ENCODE measurements at places on chromosomes 4 and X. TPM values are rescaled to one million over a fixed set of nuclear protein-coding genes. Genes with fewer than 3 reads are reported as not detected.
A peak's percentile ranks its signal among the peaks of the same experiment; 100 is the strongest.

DNA sequence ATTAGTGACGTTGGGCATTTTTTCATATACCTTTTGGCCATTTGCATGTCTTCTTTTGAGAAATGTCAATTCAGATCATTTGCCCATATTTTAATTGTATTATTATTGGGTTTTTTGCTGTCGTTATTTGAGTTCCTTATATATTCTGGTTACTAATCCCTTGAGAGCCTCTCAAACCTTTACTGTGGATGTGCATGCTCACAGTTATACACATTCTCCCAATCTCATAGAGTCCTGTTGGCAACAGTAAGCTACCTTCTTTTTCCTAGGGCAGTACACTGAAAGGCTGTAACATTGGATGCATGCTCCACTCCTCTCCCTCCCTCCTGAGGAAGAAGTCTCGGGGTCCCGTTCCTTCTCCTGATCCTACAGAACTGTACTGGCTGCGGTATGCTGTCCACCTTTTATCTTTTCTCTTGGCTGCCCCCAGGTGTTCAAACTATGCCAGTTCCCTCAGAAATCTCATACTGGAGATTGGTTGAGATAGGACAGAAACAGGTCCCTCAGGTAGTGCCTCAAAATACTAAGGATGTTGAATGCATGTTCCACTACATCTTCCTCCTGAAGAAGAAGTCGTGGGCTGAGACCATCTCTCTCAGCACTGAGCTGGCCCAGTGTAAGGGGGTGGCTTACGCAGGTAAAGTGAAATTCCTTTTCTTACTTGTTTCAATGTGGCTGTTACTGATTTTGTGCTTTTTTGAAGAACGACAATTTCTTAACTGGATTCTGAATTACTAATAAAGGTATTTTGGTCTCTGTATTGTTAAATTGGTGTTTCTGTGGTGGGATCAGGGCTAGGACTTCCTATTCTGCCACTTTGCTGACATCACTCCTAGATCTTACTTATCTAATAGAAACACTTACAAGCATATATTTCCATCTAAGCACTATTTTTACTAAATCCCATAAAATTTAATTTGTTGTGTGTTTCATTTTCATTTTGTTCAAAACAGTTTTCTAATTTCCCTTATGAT is 145.4 kb upstream of the HUWE1 start:
- no peaks in the 10 kb centered on the region for H3K27me3 ChIP-seq
- H3K36me3 ChIP-seq = no peaks in the 10 kb centered on the region
- peak; percentile 42 for DNase-seq
- no peak overlapping the region for H3K4me3 ChIP-seq
- H3K27ac ChIP-seq = no peak overlapping the region
- no peaks in the 10 kb centered on the region for H3K4me1 ChIP-seq

Gene UGT2B15
- not detected for total RNA-seq

GRCh38 chrX:103442536-103442901 is 66.2 kb downstream of the BEX3 start:
- no peaks in the 10 kb centered on the region for H3K27me3 ChIP-seq
- H3K27ac ChIP-seq = peak overlapping the region; percentile 15
- H3K4me1 ChIP-seq = no peaks in the 10 kb centered on the region
- DNase-seq = peak; percentile 47
- no peak overlapping the region for H3K4me3 ChIP-seq

GRCh38 chr4:187422655-187423054 is 572.9 kb upstream of the ZFP42 start:
- H3K36me3 ChIP-seq = no peaks in the 10 kb centered on the region
- H3K4me3 ChIP-seq = no peak overlapping the region
- H3K27ac ChIP-seq = no peak overlapping the region
- no peaks in the 10 kb centered on the region for H3K4me1 ChIP-seq
- H3K27me3 ChIP-seq = no peaks in the 10 kb centered on the region

DNA sequence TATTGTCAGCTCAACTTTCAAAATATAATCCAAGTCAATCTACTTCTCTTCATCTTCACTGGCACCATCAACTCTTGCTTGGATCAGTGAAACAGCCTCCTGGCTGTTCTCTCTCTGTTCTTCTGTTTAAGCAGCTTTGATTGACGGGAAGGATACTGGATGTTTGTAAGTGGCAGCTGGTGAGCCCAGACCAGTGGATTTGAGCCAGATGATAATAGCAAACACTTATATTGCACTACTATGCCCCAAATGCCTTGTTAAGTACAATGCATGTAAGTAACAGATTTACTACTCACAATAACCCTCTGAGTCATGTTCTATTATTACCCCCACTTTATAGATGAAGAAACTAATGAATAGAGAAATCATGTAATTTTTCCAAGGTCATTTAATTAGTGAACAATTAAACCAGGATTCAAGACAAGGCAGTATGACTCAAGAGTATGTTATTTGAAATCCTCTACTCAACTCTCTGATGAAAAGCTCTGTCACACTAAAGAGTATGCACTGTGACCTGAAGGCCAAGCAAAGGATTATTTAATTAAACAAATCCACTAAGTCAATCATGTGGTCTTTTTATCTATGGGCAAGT is 44.8 kb downstream of the SPANXN3 start:
- no peaks in the 10 kb centered on the region for H3K27me3 ChIP-seq
- no peaks in the 10 kb centered on the region for H3K36me3 ChIP-seq
- no peak overlapping the region for H3K27ac ChIP-seq
- DNase-seq = no peak

Gene S100G
- total RNA-seq = not detected

DNA sequence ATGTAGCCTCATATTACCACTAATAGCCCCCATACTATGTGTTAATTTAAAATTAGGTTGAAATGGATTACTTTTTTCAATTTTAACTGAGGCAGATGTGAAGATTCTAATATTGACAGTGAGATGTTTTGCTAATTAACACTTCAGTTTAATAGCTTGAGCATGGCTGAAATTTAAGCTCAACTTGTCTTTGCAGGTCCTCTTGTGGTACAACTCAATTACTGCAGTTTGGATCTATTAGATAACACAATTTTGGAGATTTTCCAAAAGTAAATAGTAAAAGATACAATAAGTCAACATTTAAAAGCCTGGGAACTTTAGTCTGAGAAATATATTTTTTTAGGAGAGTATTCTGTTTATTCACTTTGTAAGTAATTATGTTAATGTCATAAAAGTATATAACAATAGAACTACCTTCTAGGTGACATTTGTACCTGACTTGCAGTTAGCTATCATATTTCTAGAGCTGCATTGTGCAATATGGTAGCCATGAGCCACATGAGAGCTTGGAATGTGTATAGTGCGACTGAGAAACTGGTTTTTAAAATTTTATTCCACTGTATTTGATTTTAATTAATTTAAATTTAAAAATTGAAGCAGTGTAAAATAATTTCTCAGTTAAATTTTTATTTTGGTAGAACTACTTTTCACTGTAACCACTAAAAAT is 73.1 kb upstream of the FMR1 start:
- H3K4me3 ChIP-seq = no peak overlapping the region
- H3K36me3 ChIP-seq = no peaks in the 10 kb centered on the region
- no peak overlapping the region for H3K27ac ChIP-seq
- no peaks in the 10 kb centered on the region for H3K27me3 ChIP-seq
- peak; percentile 21 for DNase-seq

Gene AMOT
- 1.5 TPM for total RNA-seq

- no peaks in the 10 kb centered on the region for H3K36me3 ChIP-seq
- no peaks in the 10 kb centered on the region for H3K4me1 ChIP-seq
- H3K4me3 ChIP-seq = no peak overlapping the region
- H3K27me3 ChIP-seq = no peaks in the 10 kb centered on the region
- DNase-seq = no peak
- H3K27ac ChIP-seq = no peak overlapping the region
Observed at GRCh38 chr4:174650711-174651355, 128.5 kb upstream of the HPGD start.

GRCh38 chrX:76064825-76065224 is 108.0 kb upstream of the PBDC1 start:
- H3K36me3 ChIP-seq = no peaks in the 10 kb centered on the region
- H3K27me3 ChIP-seq = no peaks in the 10 kb centered on the region
- no peak overlapping the region for H3K27ac ChIP-seq
- no peak for DNase-seq
- H3K4me3 ChIP-seq = no peak overlapping the region
- H3K4me1 ChIP-seq = no peaks in the 10 kb centered on the region

- no peak overlapping the region for H3K27ac ChIP-seq
- H3K27me3 ChIP-seq = no peaks in the 10 kb centered on the region
- H3K4me3 ChIP-seq = no peak overlapping the region
- H3K36me3 ChIP-seq = no peaks in the 10 kb centered on the region
- peaks cover 31% of the 10 kb centered on the region for H3K4me1 ChIP-seq
Observed at GRCh38 chr4:85929961-85930665, 429.7 kb downstream of the MAPK10 start.

Gene SPATA4
- not detected for total RNA-seq

DNA sequence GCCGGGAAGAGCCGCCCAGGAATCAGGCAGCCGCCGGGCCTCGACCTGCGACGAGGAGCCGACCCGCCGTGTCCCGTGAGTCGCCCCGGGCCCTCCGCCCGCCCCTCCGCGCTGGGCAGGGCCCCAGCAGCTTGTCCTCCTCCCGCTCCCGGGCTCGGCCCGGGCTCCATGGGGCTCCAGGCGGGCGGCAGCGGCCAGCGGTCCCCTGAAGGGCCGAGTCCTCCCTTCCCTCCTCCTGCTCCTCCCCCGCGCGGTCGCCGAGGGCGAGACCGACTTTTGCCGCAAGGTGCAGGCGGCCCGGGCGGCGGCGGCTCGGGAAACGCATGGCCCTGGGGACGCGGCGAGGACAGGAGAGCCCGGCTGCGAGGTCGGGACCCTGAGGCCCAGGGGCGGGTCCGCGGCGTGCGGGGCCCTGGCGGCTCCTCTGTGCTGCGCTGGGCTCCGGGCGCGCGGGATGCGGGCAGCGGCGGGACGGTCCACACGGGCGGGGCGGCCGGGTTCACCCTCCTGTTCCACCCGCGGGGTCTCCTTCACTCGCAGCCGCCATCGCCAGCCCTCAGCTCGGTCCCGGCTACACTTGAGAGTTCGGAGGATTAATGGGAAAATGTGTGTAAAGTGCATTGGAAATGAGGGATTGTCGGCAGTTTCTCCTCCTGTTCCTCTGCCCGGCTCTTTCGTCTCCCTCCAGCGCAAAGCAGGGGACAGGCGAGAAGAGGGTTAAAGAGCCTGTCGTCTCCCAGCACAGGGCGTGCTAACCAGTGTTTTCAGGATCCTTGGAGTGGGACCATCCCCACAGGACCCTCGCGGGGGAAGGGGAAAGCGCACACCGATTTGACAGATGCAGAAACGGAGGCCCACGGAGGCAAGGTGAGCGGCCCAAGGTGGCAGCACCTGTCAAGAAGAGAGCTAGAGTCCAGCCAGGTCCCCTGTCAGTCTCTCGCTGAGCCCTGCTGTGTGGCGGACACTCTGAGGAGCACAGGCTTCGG is 16.6 kb upstream of the ZNF718 start:
- no peak for DNase-seq
- no peaks in the 10 kb centered on the region for H3K4me1 ChIP-seq
- H3K36me3 ChIP-seq = no peaks in the 10 kb centered on the region
- H3K27ac ChIP-seq = no peak overlapping the region
- no peak overlapping the region for H3K4me3 ChIP-seq

Data from GM23248 (cell line).